ENCODE measurements at places on chromosomes 1 and 21.

GRCh38 chr1:50969611-50970508 is at the start of gene CDKN2C:
Gene CDKN2C (plus strand): TSS chr1:50970245. CDS start chr1:50970369, 124 bp downstream.
- peak; percentile 67 for DNase-seq

GRCh38 chr1:243416495-243416894 is 160.7 kb downstream of the SDCCAG8 start:
- no peak for DNase-seq

DNA sequence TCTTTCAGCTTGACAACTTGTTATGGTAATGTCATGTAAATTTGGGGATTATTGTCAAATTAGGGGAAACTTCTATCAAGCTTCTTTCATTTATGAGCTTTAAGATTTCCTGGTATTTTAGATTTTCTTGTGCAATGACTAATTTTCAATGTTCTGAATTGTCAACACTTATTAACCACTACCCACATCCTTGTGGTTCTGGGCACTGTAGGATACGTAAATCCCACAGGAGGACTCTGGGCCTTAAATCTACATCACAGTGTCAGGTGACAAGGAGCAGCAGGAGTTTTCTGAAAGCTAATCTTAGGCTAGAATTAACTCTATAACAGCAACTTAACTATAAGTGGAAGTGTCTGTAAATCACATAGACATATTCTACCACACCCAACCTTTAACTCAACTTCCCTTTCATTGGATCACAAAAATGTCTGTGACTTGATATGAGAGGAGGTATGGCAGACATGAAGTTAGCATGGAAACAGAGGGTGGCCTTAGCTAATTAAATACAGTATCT is 397.7 kb downstream of the HLX start:
- no peak for DNase-seq

GRCh38 chr1:3036447-3037280 is 15.4 kb downstream of the ACTRT2 start:
- no peak for DNase-seq

GRCh38 chr1:172203135-172203823 is 217.2 kb upstream of the C1orf105 start:
- no peak for DNase-seq

- DNase-seq = no peak
Measured at GRCh38 chr1:72915581-72915980, 633.2 kb upstream of the NEGR1 start.

GRCh38 chr1:177448652-177449357 is 278.0 kb downstream of the BRINP2 start:
- no peak for DNase-seq

DNA sequence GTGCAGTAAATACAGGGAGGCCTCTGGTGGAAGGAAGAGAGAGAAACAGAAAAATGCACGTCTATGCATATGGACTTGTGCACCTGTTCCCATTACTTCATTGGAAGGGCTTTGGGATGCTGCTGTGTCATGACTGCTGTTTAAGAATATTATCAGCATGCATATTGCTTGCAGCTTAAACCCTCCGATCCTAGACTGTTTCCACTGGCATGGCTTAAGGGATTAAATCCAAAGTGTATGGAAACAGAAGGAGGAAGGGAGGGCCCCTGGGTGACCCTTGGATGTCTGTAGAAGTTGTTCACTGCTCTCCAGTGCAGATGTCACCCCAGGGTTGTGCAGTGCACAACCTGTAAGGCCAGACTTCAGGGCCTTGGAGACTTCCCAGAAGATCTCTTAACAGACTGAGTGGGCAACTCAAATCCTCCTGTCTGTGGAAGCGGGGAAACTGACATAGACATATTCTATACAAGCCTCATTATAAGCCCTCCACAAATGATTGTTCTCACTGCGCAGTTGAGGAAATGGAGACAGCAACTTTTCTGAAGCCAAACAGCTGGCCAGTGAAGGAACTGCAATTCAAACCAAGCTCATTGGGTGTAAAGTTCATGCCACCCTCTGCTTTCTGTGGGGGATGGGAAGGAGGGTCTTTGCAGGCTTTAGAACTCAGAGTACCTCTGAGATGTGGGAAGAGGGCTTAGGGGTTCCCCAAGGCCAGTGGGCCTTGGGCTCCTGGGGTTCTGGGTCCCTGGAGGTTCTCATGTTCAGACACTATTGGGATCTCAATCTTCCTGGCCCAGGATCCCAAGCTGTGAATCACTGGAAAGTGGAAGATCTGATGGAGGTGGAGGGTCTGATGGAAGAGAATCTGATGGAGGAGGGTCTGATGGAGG is 73.8 kb downstream of the UMODL1 start:
- DNase-seq = no peak

DNA sequence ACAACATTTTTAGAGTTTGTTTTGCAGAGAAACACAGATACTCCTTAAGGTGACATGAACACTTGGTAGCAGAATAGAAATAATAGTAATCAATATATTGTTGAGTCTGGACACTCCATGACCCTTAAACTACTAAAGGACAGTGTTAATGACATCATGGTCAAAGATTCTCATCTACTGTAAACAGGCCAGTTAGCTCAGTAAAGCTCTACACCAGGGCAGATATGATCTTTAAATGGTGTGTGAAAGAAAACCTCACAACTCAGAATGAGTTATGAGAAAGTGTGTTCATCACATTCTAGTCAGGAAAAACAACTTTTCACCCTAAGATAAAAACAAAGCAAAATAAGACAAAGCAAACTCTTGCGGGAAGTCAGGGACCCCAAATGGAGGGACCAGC is 58.1 kb upstream of the ADAMTS5 start:
- DNase-seq = no peak

DNA sequence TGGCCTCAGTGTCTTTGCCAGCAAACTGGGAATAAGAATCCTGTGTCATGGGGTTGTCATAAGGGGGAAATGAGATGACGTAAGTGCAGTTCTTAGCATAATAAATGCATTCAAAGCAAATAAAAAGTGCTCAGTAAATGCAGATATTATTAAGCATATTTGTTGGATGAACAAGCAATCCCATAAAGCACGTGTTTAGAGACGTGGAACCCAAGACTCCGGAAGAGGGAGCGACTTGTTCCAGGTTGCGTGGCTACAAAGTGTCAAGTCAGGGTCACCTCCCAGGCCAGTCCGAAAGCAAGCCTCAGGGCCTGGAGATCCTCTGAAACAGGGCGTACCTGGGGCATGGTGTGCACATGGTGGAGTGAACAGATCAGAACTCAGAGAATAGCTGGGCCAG is 58.0 kb upstream of the LAPTM5 start:
- DNase-seq = no peak

DNA sequence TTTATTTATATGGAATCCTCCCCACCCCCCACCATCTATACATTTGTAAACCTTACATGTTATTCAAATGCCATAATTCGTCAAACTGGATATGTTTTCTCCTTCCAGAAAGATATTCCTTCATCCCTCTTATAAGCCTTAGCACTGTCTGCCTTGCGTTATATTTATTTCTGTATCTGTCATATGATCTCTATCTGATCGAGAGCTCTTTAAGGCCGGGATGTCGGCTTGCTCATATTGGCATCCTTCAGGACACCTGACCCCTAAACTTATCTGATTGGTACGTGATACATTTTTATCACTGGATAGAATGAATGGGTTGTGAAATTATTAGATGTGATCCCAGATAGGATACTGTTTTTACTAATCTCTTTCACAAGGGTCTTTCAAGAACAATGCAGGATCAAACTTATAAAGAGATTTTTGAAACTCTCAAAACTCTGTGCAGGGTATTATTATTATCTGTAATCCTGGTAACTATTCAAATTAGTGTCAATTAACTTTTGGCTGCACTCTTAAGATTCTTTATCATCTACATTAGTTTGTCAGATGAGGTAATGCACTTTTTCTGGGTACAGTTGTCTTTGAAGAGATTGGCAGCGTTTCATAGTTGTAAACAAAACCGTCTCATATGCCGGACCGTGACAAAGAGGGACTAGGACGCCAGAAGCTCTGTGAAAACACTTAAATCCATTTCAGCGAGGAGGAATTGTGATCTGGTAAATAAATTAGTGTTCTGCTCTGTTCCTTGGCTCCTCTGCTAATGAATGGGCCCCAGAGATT is 152.0 kb downstream of the KIF26B start:
- peak; percentile 6 for DNase-seq

DNA sequence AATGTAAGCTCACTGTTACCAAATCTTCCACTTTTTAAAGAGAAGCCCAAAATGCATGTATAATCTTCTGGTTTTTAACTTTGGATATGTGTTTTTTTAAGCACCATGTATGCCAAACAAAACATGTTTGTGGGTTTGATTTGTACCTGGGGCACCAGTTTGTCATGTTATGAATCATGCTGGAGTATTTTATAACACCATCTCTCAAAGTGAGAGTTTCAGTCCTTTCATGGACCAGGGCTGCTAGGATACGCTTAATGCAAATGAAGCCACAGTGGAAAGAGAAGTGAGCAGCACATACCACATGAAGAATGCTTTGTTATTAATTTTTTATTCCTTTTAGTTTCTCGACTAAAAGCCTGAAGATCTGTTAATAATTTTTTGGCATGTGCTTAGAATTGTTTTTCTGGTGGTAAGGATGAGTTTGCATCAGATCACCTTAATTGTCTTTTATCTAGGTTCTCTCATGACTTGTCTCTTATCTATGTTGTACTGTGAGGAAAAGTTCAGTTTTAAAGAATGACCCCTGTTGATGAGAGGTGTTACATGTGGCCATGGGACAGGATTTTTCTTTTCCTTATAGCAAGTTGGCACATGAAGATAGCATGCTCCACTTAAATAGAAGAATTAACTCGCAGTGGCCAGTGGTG is 2.0 kb upstream of the RABGAP1L start:
- DNase-seq = no peak

DNA sequence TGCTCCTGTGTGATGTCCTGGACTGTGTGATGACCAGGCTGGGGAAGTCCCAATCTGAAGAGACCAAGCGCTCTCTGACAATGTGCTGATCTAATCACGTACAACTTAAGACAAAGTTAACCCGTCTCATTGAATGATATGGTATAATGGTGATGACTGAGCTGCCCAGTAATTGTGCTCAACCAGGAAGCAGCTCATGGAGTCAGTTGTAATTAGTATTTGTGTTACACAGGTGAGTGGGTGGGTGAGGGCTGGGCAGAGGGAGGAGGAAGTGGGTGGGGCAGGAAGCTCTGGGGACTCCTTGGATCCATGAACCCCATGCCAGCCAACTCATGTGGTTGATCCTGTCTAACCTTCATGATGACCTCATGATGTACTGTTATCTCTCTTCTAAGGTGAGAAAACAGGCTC is 8.7 kb upstream of the ECE1 start:
- no peak for DNase-seq

GRCh38 chr1:165648919-165649572 is 18.0 kb downstream of the MGST3 start:
- no peak for DNase-seq

DNA sequence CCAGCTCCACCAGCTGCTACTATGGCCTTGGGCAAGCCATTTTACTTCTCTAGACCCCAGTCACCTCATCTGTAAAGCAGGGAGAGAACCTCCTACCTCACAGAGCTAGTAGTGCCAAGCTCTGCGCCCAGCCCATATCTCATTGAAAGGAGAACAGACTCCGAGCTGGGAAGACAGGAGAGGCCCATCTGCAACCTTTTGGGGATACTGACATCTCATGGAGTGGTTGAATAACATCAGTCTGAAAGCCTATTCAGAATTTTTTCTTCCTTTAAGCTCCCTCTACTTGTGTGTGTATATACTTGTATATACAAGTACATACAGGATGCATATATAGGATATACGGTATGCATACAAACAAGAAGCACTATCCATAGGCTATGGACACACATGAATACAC is 279.5 kb upstream of the POU3F1 start:
- DNase-seq = no peak

Measured in NCI-H2171 (cell line).